ENCODE measurements at places on chromosomes 3 and 15.

GRCh38 chr3:105691633-105692032 lies 177.2 kb downstream of the CBLB start:
- DNase-seq = peak; percentile 8

GRCh38 chr3:196499061-196499460 lies 4.5 kb downstream of the RNF168 start:
- peak; percentile 11 for DNase-seq

DNA sequence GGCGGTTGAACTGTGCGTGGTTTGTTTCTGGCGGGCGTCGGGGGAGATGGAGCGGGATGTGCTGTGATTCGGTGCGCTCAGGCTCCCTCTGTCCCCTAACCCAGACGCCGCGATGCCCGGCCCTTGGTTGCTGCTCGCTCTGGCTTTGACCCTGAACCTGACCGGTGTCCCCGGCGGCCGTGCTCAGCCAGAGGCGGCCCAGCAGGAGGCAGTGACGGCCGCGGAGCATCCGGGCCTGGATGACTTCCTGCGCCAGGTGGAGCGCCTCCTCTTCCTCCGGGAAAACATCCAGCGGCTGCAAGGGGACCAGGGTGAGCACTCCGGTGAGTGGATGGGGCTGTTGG lies 1.2 kb downstream of the TRH start:
- DNase-seq = no peak

DNA sequence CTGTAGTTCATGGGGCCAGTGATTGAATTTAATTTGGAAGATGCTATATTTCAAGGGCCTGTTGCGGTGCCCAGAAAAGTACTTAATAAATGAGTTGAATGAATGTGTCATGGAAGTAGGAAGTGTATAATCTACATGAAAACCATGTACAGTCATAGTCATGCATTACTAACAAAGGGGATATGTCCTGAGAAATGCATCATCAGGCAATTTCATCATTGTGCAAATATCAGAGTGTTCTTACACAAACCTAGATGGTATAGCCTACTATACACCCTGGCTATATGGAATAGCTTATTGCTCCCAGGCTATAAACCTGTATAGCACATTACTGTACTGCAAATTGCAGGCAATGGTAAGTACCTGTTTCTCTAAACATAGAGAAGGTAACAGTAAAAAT lies 10.7 kb upstream of the MYO5C start:
- peak; percentile 59 for DNase-seq

- DNase-seq = peak; percentile 52
Measured at GRCh38 chr3:122635789-122636188, 44.9 kb upstream of the PARP14 start.

- DNase-seq = peak; percentile 71
Measured at GRCh38 chr15:55277116-55277564, 12.5 kb downstream of the RAB27A start.

GRCh38 chr3:11059090-11059798 lies 66.7 kb downstream of the SLC6A1 start:
- DNase-seq = peak; percentile 81

DNA sequence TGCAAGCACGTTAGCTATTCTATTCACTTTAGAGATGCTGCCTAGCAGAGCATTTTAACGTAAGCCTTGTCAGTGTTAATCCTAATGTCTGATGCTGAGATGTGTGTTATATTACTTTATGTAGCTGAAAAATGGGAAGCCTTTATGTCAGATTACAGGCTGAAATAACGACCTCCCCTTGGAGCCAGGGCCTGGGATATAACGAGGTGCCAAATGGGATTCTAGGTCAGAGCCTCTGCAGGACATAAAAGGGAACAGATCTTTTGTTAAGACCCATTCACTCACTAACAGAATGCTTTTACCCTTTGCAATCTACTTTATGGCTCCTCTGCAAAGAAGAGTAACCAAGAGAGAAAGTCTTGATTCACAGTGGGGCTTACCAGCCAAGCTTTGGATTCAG lies 815.5 kb upstream of the CFAP20DC start:
- DNase-seq = no peak

GRCh38 chr3:4323246-4324027 lies 20.3 kb downstream of the SETMAR start:
- peak; percentile 43 for DNase-seq

DNA sequence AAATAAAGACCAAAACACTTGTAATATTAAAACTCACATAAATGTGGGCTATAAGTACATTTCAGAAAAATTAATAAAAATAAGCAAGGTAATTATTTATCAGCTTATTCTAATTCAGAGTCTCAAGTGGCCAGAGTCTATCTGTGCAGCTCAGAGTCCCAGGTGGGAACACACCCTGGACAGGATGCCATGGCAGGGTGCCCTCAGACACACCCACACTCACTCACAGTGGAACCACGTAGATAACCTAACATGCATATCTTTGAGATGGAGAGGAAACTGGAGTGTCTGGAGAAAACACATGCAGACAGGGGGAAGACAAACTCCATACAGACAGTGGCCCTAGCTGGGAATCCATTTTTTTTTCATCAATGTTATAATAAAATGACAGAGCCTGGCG lies 37.2 kb downstream of the FSIP1 start:
- no peak for DNase-seq

- no peak for DNase-seq
Measured at GRCh38 chr15:41401904-41402267, 410 bp downstream of the NDUFAF1 start.

DNA sequence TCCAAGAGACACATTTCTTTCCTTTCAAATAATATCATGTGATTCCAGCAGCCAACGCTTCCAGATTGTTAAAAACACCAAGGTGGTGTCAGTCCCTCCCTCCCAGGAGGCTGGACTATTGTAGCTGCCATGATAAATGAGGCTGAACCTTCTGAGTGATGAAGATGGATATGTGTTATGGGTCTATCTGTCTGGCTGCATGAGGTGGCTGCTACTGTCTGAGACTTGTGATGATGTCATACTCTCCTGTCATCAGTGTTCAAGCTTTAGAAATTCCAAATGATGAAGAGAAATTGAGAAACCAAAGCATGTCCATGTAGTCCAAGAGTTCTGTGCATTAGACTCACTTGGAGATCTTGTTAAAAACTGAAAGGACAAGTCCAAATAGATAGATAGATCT lies 683.0 kb downstream of the NTRK3 start:
- DNase-seq = no peak

GRCh38 chr3:56620371-56620770 lies 62.7 kb downstream of the TASOR start:
- DNase-seq = no peak

DNA sequence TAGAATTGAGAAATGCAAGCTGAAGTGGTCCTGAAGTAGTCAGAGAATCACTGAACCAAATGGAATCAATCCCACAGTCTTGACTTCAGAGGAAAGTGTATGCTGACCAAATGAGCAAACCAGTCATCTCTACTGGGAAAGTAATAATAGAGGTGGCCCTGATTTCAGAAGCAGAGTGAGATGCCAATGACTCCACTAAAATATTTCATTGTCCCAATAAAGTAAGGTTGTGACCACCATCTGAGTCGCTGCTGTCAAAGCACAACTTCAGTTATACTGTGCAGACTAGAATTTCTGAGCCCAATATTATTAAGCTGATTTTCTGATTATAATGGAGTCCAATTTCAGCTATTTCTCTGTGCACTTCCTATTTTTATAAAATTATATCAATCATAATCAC lies 334.4 kb upstream of the THBS1 start:
- no peak for DNase-seq

DNA sequence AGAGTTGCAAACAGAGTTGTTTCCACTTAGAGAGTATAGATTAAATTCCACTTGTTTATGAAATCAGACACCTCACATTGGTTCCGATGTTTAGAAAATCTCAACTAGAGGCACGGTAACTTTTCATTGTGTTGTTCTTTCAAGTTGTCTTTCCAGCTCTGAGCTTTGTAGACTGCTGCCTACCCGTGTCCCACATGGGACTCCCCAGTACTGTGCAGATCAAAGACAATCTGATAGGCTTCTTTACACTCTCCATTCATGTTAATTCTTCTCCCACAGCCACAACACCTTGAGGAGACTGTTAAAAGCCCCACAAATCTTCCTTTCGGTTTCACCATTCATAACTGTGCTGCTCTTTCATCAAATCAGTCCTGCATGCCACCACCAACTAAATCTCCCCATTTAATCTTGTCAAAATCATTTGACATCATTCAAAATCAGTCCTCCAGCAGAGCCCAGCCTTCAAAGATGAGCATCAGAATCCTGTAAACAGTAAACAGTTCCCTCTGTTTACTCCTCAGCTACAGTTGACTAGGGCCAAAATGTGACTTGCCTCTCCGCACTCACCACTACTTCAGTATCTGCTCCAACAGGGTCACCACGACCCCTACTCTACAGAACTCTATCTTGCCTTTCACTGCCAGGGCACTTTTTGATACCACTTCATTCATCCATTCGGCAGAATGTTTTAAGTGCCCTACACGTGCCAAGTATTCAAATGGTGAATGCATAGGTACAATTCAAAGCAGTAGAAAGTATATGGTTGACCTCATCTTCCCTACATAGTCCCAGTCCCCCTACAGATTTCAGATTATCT lies 8.3 kb downstream of the ANXA2 start:
- DNase-seq = no peak

DNA sequence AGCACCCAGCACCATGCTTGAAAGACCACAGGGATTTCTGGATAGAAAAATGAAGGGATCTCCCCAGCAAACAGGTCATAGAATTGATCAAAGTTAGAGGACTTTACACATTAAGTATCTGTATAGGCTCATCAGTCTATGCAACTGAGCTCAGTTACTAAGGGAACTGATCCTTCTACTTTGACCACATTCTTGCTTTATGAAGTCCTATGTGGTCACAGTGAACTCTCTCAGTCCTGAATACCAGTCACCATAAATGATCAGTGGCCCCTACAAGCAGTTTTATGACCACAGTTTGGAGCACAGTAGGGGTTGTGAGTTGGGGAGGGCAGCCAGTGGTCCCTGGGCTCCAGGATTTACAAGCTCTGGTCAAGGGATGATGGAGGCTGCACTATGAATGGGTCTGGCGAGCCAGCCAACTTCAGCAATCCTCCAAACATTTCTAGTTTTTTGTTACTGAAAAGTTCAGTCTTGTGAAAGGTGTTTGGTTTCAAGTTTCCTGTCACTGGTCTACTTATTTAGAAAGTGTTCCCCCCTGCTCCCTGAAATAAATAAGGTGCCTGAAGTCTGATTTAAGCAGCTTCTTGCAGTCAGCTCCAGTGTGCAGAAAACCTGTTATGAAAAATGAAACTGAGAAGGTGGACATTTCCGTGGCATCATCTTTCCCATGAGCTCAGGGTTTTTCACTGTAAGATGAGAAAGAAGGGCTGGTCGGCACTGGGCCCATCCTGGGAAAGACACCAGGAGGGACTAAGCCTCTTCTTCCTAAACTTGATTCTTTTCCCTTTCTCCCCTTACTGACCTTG lies 75.5 kb downstream of the DAPK2 start:
- no peak for DNase-seq

DNA sequence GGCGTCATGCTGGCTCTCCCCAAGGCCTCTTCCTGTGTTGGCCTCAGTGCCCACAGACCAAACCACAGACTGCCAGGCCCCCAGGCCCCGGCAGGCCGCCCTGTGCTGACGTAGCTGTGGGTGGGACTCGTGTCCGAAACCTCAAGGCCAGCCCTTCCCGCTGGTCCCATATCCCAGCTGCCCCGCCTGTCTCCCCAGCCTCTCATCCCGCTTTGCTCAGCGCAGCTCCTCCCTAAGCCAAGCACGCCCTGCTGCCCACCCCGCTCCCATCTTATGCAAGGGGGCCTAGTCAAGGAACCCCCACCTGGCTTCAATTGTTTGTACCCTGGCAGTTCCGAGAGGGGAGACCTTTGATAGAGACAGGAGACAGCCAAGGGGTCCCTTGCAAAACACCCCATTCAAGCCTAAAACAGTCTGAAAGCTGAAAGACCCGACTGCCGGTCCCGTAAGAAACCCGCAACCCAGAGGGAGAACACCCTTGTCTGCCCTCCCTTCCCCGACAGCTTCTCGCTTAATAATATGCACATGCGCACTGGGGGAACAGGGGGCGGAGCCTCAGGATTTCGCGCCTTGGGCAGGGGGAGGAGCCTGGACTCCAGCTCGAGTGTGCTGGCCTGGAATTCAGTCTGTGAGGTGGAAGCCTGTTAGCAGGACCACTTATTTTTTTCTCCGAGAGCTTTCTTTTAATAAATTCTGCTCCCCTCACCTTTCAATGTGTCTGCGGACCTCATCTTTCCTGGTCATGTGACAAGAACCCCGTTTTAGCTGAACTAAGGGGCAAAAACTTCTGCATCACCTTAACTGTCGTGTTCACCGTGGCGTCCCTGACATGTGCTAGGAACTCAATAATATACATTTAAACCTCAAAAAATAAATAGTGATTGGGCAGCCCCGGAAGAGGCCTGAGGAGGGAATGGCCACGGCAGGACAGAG lies 17.2 kb downstream of the TNFAIP8L3 start:
- DNase-seq = peak; percentile 77
